ENCODE measurements at places on chromosomes 16 and 17. TPM values are rescaled to one million over a fixed set of nuclear protein-coding genes. Genes with fewer than 3 reads are reported as not detected.

DNA sequence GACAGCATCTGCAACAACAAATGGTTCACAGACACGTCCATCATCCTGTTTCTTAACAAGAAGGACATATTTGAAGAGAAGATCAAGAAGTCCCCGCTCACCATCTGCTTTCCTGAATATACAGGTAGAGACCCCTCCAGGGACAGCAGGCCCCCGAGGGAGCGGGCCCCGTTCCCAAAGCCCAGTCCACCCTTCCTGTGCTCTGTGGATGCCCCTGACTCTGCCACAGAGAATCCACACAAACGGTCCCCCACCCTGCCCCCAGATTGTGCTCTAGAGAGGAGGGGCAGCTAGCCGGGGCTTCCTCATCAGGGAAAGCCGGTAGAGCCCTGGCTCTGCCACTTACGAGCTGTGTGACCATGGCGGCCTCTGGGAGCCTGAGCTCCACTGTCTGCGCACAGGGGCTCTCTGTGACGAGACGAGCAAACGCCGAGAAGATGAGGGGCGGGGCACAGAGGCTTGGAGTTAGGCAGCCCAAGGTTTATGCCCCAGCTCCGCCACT is 84.4 kb downstream of the AMFR start:
- DNase-seq, result no peak

DNA sequence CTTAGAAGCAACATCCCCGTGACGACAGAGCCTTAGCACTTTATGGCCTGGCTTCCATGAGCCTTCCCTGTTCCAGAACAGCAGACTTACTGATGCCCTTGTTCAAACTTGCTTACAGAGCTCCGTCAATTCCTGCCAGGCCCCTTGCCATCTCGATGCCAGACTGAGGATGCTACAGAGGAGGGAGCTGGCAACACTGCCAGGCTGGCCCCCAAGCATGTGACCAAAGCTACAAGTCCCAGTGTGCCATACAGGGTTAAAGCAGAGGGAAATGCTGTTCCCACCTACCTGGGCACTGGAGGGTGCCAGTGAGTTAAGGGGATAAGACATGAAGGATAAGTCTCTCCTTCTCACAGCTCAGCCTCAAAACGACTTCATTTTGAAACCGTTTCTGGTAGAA is 33.5 kb upstream of the SREBF1 start:
- DNase-seq, result no peak

- no peak for DNase-seq
These were observed 181.4 kb downstream of the ENGASE start for GRCh38 chr17:79255926-79256585.

DNA sequence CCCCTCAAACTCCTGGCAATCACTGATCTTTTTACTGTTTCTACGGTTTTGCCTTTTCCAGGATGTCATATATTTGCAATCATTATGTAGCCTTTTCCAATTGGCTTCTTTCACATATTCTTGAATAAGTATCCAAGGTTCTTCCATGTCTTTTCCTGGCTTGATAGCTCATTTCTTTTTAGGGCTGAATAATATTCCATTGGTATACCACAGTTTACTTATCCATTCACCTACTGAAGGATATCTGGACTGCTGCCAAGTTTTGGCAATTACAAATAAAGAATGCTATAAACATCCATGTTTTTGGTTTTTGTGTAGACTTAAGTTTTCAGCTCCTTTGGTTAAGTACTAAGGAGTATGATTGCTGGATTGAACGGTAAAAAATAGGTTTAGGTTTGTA is 16.0 kb downstream of the GPATCH8 start:
- no peak for DNase-seq

- no peak for DNase-seq
These were observed 38.5 kb downstream of the ZNF276 start for GRCh38 chr16:89759746-89760340.

DNA sequence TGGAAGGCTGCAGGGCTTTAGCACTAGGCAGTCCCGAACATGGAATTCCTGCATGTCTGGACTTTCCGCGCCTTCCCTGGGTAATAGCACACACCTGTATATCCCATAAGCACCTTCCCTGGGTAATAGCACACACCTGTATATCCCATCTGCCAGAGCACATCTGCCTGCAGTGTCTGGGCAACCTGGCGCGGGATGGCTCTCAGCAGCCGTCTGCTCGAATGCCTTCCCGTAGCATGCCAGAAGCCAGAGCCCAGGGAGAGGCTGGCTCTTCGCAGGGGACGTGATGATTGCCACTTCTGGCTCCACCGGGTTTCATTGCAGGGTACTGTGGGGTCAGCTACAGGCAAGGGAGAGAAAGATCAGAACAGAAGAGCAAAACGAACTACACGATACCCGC is 21.3 kb downstream of the MBTPS1 start:
- no peak for DNase-seq

Gene VMP1
- 88.8 TPM for polyA plus RNA-seq

Gene PSMD7
- 93.0 TPM for polyA plus RNA-seq

- DNase-seq, result no peak
These were observed 66.4 kb upstream of the MPHOSPH6 start for GRCh38 chr16:82236415-82236814.

GRCh38 chr17:4460661-4461060 is 26.9 kb downstream of the SPNS3 start:
- no peak for DNase-seq

- DNase-seq, result no peak
These were observed 6.3 kb downstream of the GAN start for GRCh38 chr16:81321039-81321438.
